Kidney (tissue), 22 donors: ENCODE measurements at places on chromosomes 3 and 15. TPM values are rescaled to one million over a fixed set of nuclear protein-coding genes. Genes with fewer than 3 reads are reported as not detected.

DNA sequence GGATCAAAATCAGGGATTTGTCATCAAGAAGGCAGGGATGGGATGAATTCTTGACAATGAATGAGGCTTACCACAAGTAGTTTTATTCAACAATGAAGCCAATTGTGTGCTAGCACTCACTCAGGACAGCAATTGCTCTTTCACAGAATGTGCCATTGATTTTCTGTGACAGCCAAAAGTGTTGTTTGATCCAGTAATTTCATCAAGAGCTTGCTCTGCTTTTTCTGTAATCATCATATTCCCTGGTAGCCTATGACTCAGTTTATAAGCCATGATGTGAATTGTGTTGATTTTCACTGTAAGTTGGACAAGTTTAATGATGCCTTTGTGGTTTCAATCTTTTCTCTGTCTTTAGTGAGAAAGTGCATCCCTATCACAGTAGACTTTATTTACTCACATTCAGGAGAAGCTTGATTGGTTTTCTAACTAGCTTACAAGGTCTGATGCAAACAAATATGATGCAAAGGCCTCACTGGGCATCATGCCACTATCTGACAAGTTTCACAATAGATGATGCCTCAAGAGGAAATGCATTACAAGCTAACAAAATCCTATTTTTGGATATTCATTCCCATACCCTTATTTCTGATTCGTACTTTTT, 13.6 kb upstream of the CSRNP1 start:
- no peak for DNase-seq

GRCh38 chr3:138477801-138478200, 43.4 kb downstream of the ESYT3 start:
- no peak for DNase-seq

GRCh38 chr3:194728986-194729385, 43.3 kb downstream of the FAM43A start:
- no peak for DNase-seq

DNA sequence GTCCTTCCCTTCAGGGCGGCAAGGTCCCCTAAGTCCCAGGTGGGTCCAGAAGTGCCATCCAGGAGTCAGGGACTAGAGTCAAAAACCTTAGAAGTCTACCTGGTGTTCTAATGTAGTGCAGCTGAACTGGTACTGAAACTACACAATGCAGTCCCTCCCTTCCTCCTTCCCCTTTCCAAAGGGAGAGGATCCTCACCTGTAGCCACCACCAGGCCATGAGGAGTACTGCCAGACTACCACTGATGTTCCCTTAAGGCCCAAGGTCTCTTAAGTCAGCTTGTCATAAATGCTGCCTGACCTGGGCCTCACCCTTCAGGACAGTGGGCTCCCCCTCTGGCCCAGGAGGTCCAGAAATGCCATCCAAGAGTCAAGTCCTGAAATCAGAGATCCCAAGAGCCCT, 98.9 kb downstream of the ULK4 start:
- no peak for DNase-seq

- DNase-seq = no peak
Observed at GRCh38 chr15:80989081-80989517, 520 bp downstream of the MESD start.

DNA sequence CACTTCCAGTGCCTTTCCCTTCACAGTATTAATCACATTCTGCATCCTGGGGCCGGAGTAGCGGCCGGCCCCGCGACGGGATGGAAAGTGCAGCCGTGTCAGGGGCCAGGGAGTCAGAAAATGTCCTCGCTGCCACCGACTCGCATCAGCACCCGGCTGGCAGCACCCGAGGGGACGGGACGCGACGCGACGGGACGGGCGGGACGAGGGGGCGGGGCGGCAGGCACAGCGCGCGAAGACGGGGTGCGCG, 353 bp downstream of the ATG3 start:
- no peak for DNase-seq

GRCh38 chr3:141104151-141104821, 53.1 kb downstream of the SPSB4 start:
- DNase-seq = peak; percentile 82

DNA sequence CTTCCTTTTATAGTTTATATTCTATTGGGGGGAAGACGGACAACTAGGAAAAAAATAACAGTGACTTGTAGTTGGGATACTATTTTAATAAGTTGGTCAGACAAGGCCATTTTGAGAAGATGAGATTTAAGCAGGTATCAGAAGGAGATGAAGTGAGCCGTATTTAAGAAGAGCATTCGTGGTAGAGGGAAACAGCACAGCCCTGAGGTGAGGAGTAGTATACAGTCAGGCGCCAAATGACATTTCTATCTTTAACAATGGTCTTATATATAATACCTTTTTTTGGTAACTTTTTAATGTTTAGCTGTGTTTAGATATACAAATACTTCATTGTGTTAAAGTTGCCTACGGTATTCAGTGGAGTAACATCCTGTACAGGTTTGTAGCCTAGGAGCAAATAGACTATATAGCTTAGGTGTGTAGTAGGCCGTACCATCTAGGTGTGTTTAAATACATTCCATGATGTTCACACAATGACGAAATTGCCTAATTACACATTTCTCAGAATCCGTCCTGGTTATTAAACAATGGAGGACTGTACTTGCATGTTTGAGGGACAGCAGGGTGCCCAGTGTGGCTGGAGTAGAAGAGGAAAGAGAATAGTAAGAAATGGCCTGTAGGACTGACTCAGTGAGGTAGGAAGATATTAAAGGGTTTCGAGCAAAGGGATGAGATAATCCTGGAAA, 1.6 kb downstream of the NKTR start:
- DNase-seq = no peak

DNA sequence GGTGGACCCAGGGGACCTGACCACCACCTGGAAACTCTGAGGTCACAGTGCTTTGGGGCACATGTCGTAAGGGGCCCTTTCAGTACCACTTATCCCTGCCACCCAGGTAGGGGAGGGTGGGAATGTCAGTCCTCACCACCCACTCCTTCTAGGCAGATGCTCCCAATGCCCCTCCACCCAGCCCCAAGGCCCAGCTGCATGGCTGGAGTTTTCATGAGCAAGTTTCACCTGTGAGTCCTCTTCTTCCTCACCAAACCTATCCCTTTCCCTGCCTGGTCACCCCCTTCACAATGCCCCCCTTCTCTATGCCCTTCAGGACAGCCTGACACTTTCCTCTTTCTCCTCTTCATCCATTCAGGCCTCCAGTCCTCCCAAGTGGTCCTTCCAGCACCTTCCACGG, 9.8 kb downstream of the FAM174B start:
- no peak for DNase-seq

DNA sequence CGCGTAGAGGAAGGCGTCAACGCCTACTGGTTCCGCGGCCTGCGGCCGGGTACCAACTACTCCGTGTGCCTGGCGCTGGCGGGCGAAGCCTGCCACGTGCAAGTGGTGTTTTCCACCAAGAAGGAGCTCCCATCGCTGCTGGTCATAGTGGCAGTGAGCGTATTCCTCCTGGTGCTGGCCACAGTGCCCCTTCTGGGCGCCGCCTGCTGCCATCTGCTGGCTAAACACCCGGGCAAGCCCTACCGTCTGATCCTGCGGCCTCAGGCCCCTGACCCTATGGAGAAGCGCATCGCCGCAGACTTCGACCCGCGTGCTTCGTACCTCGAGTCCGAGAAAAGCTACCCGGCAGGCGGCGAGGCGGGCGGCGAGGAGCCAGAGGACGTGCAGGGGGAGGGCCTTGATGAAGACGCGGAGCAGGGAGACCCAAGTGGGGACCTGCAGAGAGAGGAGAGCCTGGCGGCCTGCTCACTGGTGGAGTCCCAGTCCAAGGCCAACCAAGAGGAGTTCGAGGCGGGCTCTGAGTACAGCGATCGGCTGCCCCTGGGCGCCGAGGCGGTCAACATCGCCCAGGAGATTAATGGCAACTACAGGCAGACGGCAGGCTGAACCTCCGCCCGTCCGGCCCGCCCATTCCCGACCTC, 4.1 kb downstream of the ISLR2 start:
- DNase-seq = peak; percentile 83

GRCh38 chr15:83380682-83381081, 66.5 kb upstream of the SH3GL3 start:
- no peak for DNase-seq

DNA sequence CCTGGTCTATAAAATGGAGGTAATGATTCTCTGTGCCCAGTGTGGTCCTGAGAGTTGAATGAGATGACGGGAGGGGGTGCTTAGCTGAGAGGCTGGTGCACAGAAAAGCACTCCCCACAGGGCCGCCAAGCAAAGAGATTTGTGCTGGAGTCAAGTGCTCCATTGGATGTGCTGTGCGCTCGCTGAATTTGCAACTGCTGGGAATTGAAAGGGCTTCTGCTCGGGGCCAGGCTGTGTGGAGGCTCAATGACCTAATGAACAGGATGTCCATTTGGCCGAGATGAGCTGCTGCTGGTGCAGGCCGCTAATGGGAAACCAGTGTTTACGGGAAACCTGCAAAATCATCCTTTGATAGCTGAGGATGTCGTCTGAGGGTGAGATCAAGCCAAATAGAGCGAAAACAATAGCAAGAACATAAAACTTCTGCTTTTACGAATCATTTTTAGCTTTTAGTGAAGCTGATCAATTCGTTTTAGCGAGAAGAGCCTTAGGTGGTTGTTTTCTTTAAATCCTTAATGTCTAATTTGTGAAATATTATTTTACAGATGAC, 211.7 kb downstream of the GABRG3 start:
- no peak for DNase-seq

- DNase-seq = no peak
Observed at GRCh38 chr3:196108075-196108743, 26.3 kb upstream of the TFRC start.

GRCh38 chr3:59277816-59278215, 228.0 kb upstream of the CFAP20DC start:
- no peak for DNase-seq

DNA sequence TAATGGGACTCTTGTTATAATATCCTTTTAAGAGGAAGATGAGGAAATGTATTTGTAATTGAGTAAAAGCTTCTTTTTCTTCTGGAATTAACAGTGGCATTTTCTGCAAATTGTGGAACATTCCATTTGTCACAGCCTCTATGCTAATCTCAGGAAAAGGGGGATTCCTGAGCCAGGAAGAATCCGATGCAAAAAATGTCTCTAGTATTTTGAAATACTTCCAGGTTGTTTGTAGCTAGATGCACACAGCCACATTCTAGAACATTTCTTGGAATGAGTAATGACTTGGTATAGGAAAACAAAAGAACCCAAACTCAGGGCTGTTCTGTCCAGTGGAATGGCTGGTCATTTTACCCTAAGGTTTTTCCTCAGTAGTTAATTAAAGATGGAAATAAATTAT, 98.5 kb upstream of the SLC2A2 start:
- no peak for DNase-seq

- DNase-seq = no peak
Observed at GRCh38 chr15:52085299-52085698, 27.3 kb downstream of the BCL2L10 start.

- DNase-seq = no peak
Observed at GRCh38 chr15:93974804-93975481, 256.4 kb upstream of the MCTP2 start.

DNA sequence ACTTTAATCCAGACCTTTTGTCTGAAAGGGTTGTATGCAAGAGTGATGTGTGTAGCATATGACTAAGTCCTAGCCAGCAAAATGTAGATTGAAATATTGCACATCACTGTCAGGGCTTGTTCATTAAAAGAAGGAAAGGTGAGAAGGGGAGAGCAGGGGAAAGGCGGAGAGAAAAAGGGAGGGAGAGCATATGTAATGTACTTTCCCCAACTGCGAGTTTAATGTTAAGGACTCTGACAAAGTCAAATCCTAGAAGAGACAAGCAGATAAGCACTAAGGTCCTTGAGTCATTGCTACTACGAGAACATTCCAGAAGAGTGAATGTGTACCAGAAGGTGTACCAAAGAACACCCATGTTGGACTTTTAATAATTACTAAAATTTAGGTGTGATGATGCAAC, 1336.7 kb downstream of the NSUN3 start:
- DNase-seq = no peak

DNA sequence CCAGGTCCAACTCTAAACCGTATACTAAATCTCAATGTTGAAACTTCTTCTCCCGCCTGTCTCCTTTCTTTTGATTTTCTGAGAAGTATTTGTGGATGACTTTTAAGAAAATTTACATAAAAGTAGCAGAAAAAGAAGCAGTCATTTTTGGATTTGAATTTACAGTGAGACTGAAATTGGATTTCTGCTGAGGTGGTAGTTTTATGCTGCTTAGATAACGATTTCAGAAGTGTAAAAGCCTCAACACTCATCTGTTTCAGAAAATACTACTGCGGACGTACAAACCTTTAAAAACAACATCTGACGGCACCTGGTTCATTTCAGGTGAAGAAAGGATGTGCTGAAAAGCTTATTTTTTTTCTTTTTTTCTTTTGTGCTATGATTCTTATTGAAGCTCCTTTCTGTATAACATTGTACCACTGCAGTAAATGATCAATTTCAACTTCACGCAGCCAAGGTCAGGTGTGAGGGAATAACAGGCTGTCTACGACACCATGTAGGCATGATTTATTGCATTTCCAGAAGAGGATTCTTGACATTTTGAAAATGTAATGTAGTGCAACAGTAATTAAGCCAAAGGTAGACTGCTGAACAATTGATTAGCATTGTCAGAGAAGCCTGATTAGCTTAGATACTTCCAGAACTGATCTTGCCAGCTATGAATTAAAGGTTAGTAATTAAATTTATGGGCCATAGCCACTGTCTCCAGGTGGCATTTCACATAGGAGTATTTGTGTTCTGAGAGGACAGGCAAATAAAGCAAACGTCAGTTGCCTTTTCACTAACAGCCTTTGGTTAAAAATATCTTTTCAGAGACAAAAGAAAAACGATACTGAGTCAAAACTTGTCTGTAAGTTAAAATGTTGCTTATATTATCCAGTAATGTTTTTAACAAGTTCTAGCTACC, 134.6 kb upstream of the KBTBD8 start:
- peak; percentile 50 for DNase-seq

GRCh38 chr3:151800431-151800830, 13.5 kb upstream of the AADAC start:
- no peak for DNase-seq

GRCh38 chr3:55521738-55522421, 34.8 kb upstream of the WNT5A start:
- no peak for DNase-seq

DNA sequence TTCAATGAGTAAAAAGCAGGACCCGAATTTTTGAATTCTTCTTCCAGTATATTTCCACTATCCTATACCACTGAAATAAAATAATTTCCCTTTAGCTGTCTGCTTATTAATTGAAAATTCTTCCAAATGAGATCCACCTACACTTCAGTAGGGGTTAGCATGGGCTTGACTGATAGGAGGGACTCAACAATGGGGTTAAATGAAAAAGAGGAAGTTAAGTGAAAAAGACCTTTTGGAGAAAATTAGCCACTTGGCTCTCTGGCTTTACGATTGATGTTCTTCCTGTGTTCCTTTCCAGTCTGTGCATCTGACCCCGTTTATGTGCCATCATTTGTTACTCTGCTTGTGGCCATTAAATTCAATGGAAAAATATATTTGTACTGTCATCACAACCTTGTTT, 54.0 kb upstream of the GCNT3 start:
- DNase-seq = no peak

- no peak for DNase-seq
Observed at GRCh38 chr15:88036154-88036839, 220.2 kb downstream of the NTRK3 start.

GRCh38 chr15:40358471-40359353, 693 bp downstream of the DISP2 start:
- DNase-seq = peak; percentile 78

Gene TP63
- 1.1 TPM for total RNA-seq

Gene VPS33B
- 15.5 TPM for total RNA-seq

Gene GP9
- total RNA-seq = not detected

Gene PRR23C
- total RNA-seq = not detected

Gene ANKRD63
- not detected for total RNA-seq

Gene TNFAIP8L3
- 8.9 TPM for total RNA-seq

Gene RASL12
- total RNA-seq = 7.6 TPM
